ENCODE measurements at places on chromosomes 6 and 20.

DNA sequence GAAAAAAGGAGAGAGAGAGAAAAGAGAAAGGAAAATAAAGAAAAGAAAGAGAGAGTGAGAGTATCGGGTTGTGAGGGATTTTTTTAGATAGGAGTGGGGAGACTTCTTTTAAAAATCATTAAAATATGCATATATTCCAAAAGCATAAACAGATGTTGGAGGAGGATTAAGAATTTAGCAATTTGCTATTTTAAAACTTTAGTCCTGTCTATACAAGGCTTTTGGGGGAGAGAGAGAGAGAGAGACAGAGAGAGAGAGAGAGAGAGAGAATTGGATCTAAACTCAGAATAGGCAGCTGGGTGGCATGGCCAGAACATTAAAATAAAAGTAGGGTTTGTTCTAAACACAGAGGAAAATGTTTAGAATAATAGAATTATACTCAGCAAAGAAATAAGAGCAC is 72.1 kb downstream of the SOD2 start:
- DNase-seq = no peak

DNA sequence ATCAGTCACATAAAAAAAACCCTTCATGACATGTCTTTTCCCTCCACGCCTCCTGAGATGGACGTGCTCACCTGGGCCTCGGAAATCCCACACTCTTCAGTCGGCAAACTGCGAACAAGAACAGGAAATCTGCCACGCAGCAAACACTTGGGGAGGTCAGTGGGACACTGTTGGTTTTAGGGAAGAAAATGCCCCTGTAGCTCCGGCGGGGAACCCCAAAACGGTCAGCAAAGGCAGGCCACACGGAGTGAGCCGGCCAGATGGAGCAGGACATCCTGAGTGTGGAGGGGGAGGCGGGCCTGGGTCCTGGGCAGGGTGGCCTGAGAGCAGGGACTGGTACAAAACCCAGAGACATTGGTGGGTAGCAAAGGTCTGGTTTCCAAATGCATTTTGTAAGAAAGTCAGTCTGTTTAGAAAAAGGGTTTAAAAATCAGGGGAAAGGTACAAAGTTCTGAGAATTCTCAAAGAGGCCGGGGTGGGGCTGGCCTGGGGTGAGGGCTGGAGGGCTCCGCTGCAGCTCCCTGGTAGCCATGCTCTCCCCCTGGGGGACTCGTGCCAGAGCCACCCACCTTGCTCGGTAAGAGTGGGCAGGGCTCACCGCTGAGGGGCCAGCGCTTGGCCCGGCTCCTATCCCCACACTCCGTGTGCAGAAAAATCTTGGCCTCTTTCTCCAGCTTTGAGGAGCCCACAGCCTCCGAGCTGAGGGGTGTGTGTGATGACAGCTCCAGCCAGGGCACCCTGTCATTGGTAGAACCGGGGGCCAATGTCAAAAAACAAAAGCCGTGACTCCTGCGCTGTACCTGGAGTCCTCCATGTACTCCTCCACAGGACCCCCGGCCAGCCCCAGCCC is 5.2 kb downstream of the SLC2A4RG start:
- no peak for DNase-seq

- DNase-seq = no peak
These were observed 226.1 kb upstream of the GJE1 start for GRCh38 chr6:141906569-141907080.

- DNase-seq = no peak
These were observed 175.0 kb downstream of the HAO1 start for GRCh38 chr20:7765221-7765620.

GRCh38 chr20:3209946-3210317 is 634 bp downstream of the ITPA start:
- DNase-seq = no peak
